ENCODE measurements at places on chromosomes 5 and 9. TPM values are rescaled to one million over a fixed set of nuclear protein-coding genes. Genes with fewer than 3 reads are reported as not detected.

Gene NPDC1
- total RNA-seq = 15.9 TPM

- no peak for DNase-seq
Measured at GRCh38 chr5:68823301-68823700, 270.5 kb upstream of the SLC30A5 start.

DNA sequence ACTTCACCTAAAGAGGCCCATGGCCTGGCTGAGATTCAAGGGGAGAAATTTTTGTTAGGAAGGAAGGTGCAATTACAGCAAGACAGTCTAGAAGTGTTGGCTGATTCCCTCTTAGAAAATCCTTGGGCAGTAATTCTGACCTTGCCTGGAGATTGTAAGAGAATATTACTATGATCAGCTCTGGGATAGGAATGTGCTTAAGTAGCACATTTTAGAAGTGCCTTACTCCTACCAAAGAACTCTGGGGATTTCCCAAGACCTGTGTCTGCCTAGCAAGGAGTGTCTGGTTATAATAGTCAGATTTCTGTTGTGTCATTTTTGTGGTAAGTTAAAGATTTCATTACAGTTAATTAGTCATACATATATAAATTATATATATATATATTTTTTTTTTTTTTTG lies 52.3 kb downstream of the NLN start:
- peak; percentile 50 for DNase-seq

Gene SRD5A1
- total RNA-seq = 14.3 TPM

GRCh38 chr5:80078921-80079320 lies 43.8 kb downstream of the THBS4 start:
- no peak for DNase-seq

Gene C7
- total RNA-seq = 1.0 TPM

Gene SPINK4
- total RNA-seq = not detected

GRCh38 chr5:17477573-17478265 lies 20.3 kb upstream of the TAF11L2 start:
- DNase-seq = no peak

- no peak for DNase-seq
Measured at GRCh38 chr5:77955577-77955976, 179.4 kb upstream of the TBCA start.

DNA sequence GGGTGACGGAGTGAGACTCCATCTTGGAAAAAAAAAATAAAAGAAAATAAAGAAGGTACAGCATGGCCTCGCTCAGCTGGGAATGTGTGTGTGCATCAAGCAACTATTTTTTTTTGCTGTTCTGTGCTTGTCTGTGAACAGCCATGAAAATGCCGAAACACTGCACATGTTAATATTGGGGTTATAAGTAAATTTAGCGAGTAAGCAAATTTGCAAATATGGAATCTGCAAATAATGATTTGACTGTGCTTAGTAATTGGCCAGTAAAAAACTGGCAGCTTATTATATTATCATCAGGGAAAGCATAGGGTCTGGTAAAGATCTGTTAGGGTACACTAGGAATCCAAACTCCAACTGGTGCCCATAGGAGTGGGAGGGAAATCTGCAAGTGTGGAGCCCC lies 278.1 kb upstream of the KLF4 start:
- DNase-seq = no peak

Gene LIFR
- total RNA-seq = 10.1 TPM

Gene SUSD3
- 0.40 TPM for total RNA-seq

DNA sequence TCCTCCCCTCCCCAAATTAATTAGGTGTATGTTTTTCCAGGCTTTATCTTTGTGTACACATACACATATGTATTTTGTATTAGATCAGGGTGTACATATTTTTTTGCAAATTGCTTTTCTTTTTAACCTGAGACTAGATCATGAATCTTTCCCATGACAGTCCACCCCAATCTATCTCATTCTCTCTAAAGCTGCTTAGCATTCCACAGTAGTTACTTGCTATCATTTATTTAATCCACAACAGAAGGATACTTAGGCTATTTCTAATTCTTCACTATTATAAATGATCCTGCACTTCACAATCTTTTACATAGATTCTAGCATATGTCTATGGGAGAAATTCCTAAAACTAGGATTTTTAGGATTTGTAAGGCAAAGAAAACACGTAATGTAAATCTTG lies 43.9 kb downstream of the SH3RF2 start:
- no peak for DNase-seq

- DNase-seq = no peak
Measured at GRCh38 chr5:87051502-87052113, 216.1 kb upstream of the RASA1 start.

Gene ALDH1A1
- not detected for total RNA-seq

- peak; percentile 75 for DNase-seq
Measured at GRCh38 chr5:82365744-82366228, 87.6 kb upstream of the RPS23 start.

Gene ITK
- not detected for total RNA-seq

Gene STPG3
- not detected for total RNA-seq

GRCh38 chr9:120236596-120236995 lies 343.4 kb downstream of the CDK5RAP2 start:
- no peak for DNase-seq

DNA sequence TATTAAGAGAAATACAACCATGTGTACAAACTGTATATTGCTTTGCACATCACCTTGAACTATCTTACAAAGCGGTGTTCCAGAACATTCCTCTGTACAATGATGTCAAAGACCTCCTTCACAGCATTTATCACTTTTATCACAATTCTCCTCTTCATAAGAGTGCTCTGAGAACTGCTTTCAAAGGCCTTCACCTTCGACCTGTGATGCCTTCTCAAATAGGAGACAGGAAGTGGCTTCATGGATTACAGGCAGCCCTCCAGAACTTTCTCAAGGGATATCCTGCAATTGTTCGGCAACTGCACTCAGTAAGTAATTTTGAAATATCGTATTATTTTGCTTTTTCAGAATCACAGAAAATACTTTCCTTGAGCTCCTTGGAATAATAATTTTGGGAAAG lies 68.0 kb upstream of the IL7R start:
- no peak for DNase-seq

GRCh38 chr5:168226012-168226411 lies 65.4 kb upstream of the WWC1 start:
- no peak for DNase-seq

DNA sequence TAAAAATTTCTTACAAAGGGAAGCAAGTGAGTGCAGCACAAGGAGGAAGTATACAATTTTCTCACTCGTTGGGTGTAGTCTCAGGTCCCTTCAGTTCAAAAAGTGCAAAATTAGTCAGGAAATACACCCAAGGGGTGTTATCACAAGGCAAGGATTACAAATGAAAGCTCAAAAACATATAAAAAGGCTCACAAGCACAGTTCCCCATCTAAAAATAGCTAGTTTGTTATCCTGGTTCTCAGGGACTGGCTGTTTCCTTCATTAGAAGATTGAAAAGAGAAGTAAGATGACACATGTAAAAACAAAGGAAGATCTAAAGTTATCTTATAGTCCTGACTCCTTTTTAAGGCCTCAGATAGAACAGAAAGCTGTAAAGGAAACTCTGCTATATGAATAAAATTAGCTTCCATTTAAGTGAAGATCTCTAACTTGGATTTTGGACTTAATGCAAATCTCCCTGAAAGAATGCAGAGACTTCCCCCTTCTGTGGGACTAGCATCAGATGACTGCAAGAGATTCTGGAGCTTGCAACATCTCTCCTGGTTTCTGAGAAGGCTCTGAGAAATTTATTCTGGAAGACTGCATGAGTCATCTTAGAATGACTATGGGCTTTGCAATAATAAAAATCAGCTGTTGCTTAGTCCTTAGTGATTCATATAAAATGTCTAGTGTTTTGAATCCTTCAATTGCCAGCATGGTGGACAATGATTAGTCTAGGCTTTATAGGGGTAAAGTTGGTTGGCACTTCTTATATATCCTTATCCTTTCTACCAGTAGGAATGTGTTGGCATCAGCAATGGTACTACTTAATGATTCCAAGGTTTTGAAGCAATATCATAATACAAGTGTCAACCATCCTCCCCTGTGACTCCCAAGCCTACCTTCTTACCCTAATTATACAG lies 25.4 kb downstream of the DAB2 start:
- DNase-seq = peak; percentile 66

Gene PGM5
- total RNA-seq = 0.57 TPM

DNA sequence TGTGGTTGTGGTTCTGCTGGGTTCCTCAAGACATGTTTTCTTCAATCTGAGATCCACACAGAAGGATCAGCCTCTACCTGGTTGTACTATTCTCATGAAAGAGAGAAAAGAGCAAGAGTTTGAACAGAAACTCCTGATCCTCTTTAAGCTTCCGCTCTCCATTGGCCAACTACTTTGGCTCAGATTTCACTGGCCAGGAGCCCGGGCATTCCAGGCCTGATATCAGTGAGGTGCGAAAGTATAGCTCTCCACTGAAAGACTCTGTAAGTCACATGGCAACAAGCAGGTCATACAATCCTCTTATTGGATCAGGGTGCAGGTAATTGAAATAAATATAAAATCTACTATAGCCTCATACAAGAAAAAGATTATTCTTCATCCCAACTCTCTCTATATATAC lies 920.5 kb downstream of the TLE4 start:
- DNase-seq = no peak

DNA sequence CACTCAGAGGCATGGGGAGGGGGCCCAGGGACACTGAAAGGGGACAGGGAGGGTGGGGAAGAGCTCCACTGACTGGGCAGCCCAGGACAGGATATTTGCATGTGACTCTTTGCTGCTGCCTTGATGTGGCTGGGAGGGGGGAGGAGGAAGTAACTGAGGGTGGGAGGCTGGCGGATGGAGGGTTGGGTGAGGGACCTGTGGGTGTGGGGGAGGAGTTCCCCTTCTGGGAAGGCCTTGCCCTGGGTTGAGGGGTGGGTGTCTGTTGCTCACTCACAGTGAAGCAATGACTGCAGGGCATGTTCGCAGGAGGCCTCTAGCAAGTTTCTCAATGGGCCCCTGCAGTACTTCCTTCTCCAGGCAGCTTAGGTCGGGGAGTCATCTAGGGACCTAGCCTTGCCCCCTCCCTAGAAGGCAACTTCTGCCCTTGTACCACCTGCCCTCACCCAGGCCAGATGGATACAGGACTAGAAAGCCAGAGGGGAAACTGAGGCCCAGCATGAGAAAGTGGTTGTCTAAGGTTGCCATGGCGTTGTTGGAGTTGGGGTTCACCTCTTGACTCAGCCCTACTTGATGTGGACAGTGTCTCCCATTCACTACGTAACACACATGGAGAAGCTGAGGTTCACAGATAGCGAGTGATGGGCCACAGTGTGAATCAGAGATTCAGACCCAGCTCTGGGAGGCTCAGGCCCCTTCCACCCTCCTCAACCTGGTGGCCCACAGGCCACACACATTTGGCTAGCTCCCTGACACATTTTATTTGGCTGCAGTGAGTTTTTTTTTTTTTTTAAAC lies 3.0 kb downstream of the GRK6 start:
- no peak for DNase-seq

Gene CPLANE1
- total RNA-seq = 5.1 TPM

GRCh38 chr5:18653216-18653752 lies 1019.0 kb downstream of the TAF11L14 start:
- DNase-seq = no peak

DNA sequence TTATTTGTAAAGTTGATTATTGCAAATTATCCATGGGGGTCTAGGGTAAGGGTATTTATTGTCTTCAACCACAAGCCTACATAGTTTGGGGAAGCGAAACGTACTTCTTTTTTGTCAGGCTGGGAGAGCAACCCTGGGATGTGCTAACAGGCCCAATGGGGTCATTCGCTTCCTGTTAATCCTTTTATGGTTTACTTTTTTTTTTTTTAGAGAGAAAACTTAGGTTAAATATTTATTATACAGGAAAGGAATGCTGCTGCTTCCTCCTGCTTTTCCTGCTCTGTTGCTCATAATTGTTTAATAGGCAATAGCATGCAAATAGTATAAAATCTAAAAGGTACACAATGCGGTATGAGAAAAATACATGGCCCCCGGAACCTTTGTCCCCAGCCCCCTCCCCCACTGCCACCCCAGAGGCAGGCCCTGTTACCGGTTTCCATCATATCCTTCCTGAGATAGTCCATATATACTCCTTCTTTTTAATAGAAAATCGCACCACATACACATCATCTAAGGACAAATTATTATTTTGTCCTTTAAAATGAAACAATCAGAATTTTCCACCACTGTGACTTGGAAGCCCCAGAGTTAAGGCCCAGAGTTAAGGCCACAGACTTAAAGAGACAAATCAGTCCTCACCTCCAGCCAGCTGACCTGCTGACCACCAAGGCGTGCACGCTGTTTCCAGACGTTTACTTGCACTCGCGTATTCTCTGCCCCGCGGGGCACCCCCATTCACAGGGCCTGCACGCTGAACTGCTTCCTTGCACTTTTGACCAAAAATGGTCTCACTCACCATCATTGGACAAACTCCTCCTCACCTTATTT lies 83.9 kb downstream of the NDFIP1 start:
- no peak for DNase-seq

DNA sequence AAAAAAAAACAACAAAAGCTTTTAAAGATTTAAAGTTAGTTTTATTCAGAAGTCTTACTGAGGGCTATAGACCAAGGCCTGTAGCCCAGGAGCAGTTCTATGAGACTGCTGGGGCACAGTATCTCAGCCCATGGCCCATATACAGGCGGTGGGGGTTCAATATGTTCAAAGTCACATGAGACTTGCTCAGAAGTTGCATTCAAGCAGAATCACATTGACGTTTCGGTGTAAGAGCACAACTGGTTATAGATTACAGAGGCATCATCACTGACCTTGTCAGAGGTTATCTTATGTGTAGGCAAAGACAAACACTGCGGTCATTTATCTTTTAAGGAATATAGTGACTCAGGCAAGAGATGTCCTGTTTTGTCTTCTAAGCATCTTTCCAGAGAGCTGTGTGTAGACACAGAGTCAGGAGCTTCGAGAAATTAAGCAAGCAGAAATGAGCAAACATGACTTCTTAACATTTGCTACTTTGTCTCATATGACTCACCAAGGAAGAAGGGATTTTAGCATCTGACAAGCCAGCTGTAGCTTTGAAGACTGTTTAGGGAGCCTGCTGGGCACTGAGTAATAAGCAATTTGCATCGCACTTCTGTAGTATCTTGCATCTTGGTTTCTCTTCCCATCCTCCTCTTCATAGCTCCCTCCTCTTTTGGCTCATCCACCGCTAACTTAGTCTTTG lies 12.9 kb upstream of the F2RL1 start:
- DNase-seq = peak; percentile 95

Gene MCTP1
- total RNA-seq = 11.3 TPM

DNA sequence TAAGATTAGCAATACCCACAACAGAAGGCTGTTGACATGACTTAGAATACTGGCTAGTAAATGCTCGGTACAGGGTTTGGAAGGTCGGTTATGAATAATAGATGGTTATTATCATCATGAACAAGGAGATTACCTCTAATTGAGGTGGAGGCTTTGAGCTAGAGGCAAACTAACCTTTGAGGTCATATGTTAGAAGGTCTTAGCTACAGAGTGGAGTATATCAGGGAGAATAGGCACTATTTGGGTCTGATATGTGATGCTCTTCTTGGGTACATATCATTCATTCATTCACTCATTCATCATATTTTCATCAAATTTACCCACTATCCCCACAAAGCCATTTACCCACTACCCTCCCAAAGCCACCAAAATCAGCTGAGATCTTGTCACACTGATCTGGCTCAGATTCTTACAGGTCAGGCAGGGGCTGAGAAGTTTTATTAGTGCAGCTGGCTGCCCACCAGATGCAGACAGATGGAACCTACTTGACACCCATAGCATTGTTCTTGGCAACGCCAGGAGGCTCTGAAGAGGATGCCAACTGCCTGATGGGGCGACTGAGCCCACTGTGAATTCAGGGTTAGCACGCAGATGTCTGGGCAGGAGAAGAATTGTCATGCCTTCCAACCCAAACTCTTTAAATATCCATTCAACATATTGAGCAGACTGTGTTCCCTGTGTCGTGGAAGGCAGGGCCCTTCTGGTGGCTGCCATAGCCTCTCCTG lies 90.2 kb upstream of the SH3PXD2B start:
- no peak for DNase-seq

Gene SLC6A7
- 0.06 TPM for total RNA-seq

Gene OSMR
- total RNA-seq = 5.5 TPM

Data from Daoy (cell line).